ENCODE measurements at places on chromosomes 16 and 17.
A peak's percentile ranks its signal among the peaks of the same experiment; 100 is the strongest.

- no peak for DNase-seq
Measured at GRCh38 chr17:44865931-44866330, 18.2 kb downstream of the HIGD1B start.

DNA sequence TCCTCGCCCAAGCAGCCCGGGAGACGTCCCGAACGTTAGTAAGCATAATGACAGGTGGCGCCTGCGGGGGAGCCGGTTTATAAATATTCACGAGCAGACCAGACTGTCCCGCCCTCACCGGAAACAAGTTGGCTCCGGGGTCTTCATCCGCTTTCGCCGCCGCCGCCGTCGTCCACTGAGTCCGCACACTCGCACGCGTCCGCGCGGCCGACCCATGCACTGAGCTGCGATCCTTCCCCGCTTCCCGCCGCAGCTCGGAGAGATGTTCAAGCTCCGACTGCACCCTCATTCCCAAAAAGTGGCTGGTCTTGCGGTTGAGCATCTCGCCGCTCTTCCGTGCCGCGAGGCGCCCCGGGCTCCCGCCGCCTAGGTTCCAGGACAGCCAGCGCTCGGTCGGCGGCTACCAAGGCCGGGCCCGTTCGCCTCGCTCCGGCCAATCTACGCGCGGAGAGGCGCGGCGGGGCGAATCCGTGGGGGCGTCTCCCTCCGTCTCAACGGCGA lies 385 bp downstream of the CFAP119 start:
- peak; percentile 18 for DNase-seq

DNA sequence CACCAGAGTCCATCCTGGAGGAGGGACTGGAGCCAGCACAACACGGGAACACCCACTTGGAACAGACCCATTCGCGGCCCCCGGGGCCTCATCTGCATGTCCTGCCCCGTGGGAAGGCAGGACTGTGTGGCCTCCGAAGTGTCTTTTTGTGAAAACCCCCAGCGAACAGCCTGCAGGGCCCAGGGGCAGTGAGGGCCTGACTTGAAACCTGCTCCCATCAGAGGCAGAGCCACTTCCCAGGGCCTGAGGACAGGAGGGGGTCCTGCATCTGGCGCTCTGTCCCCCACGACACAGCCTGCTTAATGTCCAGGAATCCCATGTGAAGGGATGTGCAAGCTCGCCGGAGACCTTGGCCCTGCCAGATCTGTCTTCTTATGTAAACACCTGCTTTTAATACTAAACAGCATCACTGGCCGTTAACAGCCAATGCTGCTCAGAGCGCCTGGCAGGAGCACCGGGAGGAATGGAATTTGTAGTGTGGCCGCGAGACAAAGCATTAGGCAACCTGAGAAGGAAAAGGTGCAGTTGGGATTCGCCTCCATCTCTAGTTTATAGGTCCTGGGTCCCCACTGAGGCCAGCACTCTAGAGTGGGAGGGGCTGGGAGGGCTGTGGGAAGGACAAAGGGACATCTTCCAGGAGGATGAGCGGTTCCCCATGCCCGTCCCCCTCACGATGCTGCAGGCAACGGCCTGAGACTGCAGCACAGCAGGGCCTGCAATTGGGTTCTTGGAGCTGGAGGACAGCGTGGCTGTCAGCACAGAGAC lies 9.6 kb upstream of the EVPL start:
- no peak for DNase-seq

DNA sequence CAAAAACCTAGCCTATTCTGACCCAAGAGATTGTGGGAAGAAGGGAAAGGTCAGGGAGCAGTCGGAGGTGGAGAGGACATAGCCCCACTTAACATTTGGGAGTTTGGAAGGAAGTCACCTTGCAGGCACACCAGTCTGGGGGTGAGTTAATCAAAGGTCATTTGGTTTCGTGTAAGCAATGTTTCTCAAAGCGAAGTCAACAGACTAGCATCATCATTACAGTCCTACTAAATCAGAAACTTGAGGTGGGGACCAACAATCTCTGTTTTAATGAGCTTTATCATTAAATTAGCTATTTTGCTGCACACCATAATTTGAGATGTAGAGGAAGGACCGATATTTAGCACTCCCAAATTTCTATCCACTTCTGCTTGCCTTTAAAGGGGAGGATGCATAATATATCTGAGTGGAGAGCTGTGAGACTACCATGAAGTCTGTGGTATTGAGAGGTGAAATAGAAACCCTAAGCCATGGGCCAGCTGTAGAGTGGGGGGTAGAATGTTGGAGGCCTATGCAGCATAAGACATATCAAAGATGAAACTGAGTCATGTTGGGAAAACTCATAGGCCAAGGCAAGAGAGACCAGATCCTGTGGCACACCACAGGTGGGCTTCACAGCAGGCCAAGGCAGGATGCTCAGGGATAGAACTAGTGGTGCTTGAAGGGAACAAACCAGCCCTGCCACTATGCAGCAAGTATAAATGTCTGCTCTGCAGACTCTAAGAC lies 141.7 kb upstream of the ANKFN1 start:
- no peak for DNase-seq

DNA sequence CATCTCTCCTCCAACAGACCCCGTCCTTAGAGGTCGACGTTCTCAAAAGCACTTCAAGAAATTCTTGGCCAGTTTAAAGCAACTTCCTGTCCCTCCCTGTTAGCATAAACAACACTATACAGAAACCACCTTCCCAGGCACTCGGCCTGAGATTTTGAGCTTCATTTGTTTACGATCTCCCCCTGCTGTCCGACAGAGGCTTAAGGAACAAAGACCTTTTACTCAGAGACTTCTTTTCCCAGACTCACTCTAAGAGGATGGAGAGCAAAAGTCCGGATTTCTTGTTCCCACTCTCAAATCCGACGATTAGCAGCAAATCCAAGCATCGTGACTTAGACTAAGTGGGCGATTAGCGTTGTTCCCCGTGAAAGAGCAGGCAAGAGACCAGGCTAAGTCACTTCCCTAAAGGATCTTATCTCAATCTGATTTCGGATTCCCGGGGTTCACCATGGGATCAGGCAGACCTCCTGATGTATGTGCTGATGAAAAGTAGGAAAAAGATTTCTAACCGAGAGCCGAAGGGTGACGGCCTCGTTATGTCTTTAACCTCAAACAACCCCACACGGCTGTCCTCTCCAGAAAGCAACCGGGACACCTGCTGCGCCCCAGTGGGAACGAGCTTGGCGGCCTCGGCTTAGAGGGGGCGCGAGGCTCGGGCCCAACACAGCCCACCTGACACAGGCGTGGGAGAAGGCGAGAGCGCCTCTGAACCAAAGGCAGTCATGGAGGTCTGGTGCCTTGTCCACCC lies 598 bp downstream of the INPP5K start:
- DNase-seq, result peak; percentile 74

DNA sequence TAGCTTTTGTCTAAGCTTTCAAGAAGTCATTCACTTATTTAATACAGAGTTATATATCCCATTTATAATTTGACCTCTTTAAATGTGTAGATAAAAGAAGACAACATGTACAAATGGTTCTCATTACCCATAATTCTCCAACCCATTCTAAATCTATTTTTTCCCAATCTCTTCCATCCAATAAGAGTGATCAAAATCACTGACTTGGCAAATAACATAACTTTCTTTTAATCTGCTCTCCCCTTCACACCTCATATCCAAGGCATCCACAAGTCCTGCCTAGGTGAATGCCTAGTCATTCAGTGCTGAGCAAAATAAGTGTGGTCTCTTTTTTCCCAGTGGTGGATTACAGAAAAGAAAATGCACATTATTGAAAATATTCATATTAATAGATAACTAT lies 1231.1 kb downstream of the CDH11 start:
- no peak for DNase-seq

DNA sequence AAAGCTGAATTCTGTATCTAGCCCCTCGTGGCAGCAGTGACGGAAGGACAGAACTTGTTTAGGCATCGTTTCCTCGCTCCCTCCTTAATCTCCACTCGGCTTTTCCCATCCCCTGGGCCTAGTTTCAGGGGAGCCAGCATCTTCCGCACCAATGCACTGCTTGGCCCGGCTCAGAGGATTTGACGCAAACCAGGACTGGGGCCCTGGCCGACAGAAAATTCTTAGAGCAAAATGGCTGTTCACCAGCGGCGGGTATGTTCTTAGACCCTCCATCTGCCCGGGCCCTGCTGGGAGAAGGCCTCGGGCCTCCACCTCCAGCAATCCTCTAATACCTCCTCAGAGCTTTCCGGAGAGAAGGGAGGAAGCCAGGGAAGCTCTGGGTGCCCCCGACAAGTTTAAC lies 54.6 kb downstream of the TBC1D16 start:
- DNase-seq, result no peak

DNA sequence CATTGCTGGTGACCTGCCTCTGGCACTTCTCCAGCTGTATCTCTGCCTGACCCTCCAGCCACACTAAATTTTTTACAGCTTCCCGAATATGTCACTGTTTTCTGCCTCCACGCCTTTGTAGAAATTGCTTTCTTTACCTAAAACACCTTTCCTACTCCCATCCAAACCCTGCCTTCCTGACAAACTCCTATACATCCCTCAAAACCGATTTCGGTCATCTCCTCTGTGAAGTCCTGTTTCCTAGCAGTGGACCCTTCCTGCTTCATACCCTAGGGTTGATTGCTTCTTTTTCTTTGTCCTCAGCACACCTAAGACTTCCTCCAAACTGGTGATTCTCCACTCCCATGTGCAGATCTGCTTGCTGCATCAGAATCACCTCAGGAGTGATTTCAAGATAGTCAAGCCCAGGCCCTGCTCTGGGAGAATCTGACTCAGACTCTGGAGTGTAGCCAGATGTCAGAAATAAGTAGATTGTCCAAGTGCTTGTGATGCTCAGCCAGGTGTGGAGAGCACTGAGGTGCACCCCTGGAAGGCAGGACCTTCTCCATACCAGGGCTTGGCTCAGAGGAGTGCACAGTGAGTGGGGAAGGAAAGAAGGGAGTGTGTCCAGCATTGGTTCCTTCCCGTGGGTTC lies 184.2 kb downstream of the COPRS start:
- DNase-seq, result peak; percentile 63

DNA sequence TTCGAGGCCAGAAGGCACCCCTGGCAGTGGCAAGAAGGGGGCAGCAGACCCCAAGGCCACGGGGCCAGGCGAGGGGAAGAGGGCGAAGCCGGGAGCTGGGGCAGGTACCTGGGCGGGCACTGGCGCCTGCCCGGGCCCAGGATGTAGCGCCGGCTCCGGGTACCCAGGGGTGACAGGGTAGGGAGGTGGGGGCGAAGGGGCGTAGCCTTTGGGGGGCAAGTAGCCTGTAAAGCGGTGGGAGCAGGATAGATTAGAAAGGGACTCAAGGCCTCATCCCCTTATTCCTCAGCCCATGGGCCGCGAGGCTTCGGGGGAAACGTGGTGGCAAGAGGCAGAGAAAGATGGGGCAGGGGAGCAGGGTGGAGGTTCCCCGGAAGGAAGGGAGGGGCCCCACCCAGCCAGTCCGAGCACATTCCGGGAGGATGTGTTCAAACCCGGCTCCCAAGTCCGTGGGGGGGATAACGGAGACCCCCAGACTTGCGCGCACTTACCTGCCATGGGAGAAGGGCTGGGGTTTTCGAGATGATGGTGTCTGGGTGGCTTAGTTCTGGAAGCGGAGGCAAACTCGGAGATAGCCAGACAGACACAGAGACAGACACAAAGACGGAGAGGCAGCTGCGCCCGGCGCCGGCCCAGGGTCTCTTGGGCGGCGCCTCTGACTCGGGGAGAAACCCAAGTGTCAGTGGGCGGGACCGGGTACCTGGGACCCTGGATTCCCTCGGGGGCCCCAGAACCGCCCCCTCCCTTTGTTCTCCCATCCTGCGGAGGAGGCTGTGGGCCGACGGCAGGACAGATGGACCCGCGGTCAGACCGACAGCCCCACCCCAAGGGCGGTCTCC lies 493 bp downstream of the PLSCR3 start:
- no peak for DNase-seq

DNA sequence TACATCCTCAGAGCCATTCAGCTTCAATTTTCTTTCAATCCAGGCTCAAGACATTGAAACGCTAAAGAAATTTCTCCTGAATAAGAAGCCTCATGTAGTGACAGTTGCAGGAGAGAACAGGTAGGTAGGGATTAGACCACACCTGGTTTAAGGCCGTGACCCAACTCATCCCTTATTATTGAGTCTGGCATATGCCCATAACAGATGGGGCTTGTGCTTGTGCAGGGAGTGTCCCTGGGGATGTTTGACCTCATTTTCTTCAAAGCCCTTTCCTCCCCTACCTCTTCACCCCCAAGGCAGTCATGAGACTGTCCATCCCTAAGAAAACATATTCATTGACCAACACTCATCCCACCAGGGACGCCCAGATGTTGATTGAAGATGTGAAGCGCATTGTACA lies 24.3 kb downstream of the SUPT6H start:
- no peak for DNase-seq

GRCh38 chr16:87973717-87974116 lies 22.5 kb downstream of the BANP start:
- DNase-seq, result no peak

DNA sequence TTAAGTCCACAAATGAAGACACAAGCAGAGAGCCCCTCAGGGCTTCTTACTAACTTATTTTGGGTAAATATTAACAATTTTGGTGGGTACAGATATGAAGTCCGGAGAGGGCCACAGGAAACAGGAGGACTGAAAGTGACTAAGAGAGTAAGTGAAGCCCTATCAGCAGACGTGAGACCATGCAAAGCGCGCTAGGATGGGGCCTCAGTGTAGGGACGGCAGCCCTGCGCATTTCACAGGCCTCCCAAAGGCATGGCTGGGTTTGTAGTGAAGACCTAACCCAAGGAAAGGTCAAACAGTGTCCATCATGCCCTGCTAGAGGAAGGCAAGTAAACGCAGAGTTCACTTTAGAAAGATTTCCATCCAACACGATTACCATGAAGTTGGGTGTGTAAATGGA lies 60.0 kb upstream of the SREBF1 start:
- no peak for DNase-seq

GRCh38 chr17:49851387-49852291 lies 3.8 kb upstream of the TAC4 start:
- DNase-seq, result peak; percentile 55

DNA sequence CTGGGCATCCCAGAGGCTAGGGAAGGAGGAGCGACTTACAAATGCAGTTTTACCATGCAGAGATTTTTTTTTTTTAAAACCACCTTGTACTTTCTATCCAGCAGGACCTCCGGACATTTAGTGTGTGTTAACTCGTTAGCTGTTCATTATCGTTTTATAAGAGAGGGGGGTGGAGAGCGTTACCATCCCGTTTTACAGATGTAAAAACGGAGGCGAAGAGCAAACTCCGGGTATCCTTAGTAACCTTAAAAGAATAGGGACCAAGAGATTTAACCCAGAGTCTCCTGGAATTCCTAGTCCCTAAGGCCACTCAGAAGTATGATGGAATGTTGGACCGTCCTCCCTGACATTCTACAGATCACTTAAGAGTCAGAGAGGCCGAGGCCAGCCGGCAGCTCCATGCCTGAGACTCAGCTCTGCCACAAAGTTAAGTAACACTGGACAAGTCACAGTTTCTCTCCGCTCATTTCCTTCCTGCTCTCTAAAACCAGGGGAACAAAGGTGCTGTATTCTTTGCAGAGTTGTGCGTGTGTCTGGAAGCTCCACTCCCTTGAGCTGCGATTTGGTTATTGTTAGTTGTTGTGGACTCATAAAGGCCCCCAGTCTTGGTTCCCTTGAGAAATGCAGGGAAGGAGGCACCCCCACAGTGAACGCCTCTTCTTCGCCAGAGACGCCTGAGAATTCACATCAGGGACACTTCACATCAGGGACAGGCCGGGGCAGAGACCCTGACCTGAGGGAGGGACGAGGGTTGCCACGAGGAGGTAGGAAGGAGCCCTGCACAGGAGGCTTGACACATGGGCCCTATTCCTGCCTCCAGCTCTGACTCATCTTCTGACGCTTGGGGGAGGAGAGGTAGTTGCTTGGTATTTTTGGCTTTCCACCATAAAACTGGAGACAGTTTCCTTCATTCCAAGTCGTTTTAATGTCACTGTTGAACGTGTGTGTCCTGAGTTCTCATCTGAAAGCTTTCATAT lies 1.2 kb downstream of the DUSP14 start:
- DNase-seq, result peak; percentile 84

GRCh38 chr17:68706356-68706920 lies 105.3 kb upstream of the FAM20A start:
- DNase-seq, result no peak

Data from astrocyte (in vitro differentiated cells and primary cell).